Upper lobe of left lung (tissue), 6 donors: ENCODE measurements at places on chromosomes 12 and 14.

DNA sequence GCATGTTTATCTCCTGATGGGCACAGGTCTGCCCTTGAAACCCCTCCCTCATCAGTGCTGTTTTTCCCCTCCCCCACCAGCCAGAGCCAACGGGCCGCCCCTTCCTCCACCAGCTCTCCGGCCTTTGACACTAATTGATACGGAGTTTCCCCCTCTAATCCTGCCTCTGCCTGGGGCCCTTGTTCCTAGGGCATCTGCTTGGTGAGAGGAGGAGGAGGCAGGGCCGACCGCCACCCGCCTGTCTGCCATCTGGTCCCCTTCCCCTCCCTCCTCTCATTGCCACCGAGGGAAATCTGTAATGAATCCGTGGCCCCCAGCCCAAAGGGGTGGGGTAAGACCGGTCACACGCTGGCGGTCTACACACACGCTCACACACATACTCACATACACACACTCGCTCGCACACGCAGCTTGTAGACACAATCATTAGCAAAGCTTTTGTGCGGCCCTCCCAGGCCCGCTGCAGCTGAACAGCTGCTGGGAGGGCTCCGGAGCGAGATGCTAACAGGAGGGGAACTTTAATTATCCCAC lies 27.4 kb downstream of the SRRM4 start:
- DNase-seq, result peak; percentile 32
- no peaks in the 10 kb centered on the region for H3K36me3 ChIP-seq
- H3K27ac ChIP-seq, result no peak overlapping the region
- H3K27me3 ChIP-seq, result no peaks in the 10 kb centered on the region
- H3K4me1 ChIP-seq, result no peaks in the 10 kb centered on the region

- no peaks in the 10 kb centered on the region for H3K27me3 ChIP-seq
- no peaks in the 10 kb centered on the region for H3K36me3 ChIP-seq
- no peak for DNase-seq
- H3K4me1 ChIP-seq, result no peaks in the 10 kb centered on the region
These were observed 12.1 kb downstream of the ASB2 start for GRCh38 chr14:93964281-93964680.

- H3K4me1 ChIP-seq, result peaks cover 14% of the 10 kb centered on the region
- H3K36me3 ChIP-seq, result no peaks in the 10 kb centered on the region
- H3K4me3 ChIP-seq, result no peak overlapping the region
- no peak for DNase-seq
- no peaks in the 10 kb centered on the region for H3K27me3 ChIP-seq
- H3K27ac ChIP-seq, result no peak overlapping the region
These were observed 29.9 kb upstream of the YBX3 start for GRCh38 chr12:10753059-10753458.

DNA sequence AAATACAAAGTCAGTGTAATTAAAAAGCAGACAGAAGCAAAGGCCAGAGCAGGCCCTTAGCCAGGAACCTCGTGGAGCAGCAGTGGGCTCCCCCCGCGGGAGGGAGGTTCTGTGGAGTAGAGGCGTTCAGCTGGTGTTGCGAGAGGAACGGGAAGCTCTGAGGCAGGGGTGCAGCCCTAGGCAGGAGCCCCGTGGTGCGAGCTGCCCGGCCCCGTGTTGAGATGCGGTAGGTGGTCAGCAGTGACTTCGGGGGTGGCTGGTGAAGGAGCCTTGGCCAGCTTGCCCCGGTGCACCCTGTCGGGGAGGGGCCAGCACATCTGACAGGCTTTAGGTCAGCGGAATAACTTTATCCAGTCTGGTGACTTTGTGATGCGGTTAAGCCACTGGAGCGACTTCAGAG lies 46.2 kb downstream of the SFSWAP start:
- peaks cover 65% of the 10 kb centered on the region for H3K36me3 ChIP-seq
- H3K4me3 ChIP-seq, result no peak overlapping the region
- peak; percentile 63 for DNase-seq
- no peak overlapping the region for H3K27ac ChIP-seq
- H3K27me3 ChIP-seq, result no peaks in the 10 kb centered on the region
- H3K4me1 ChIP-seq, result no peaks in the 10 kb centered on the region

GRCh38 chr12:89454080-89454848 lies 70.3 kb downstream of the GALNT4 start:
- no peaks in the 10 kb centered on the region for H3K36me3 ChIP-seq
- H3K27me3 ChIP-seq, result no peaks in the 10 kb centered on the region
- H3K4me3 ChIP-seq, result no peak overlapping the region
- peak overlapping the region; percentile 79 for H3K27ac ChIP-seq
- H3K4me1 ChIP-seq, result peaks cover 44% of the 10 kb centered on the region

DNA sequence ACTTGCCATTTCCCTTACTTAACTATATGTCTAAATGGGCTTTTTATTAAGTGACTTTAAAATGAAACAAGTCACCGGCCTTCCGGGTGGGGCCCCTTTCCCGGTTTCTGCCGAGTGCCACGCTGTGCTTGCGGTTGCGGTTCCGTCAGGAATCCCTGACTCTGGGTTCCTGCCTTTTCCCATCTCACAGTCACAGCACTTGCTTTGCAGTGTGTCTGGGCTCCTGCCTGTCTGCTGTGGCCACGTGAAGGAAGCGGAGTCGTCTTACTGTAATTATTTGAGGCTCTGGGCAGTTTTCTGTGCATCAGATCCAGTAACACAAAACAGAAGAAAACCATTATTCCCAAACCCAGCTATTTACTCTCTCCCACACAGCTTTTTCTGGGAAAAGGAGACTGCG lies 44.0 kb upstream of the FRMD6 start:
- H3K27ac ChIP-seq, result no peak overlapping the region
- no peaks in the 10 kb centered on the region for H3K36me3 ChIP-seq
- no peaks in the 10 kb centered on the region for H3K27me3 ChIP-seq
- no peak overlapping the region for H3K4me3 ChIP-seq
- DNase-seq, result peak; percentile 33

GRCh38 chr12:12445882-12446181 lies 89.0 kb downstream of the BORCS5 start:
- no peaks in the 10 kb centered on the region for H3K36me3 ChIP-seq
- peaks cover 39% of the 10 kb centered on the region for H3K4me1 ChIP-seq
- H3K4me3 ChIP-seq, result no peak overlapping the region
- no peak overlapping the region for H3K27ac ChIP-seq

GRCh38 chr14:44154446-44154845 lies 352.6 kb downstream of the FSCB start:
- no peak for DNase-seq
- H3K36me3 ChIP-seq, result no peaks in the 10 kb centered on the region
- H3K27me3 ChIP-seq, result no peaks in the 10 kb centered on the region
- H3K4me3 ChIP-seq, result no peak overlapping the region
- no peak overlapping the region for H3K27ac ChIP-seq

GRCh38 chr12:18439541-18439940 lies 178.2 kb downstream of the PIK3C2G start:
- H3K36me3 ChIP-seq, result no peaks in the 10 kb centered on the region
- no peak overlapping the region for H3K27ac ChIP-seq
- H3K27me3 ChIP-seq, result no peaks in the 10 kb centered on the region
- no peak for DNase-seq
- no peaks in the 10 kb centered on the region for H3K4me1 ChIP-seq

- no peaks in the 10 kb centered on the region for H3K4me1 ChIP-seq
- no peak overlapping the region for H3K27ac ChIP-seq
- H3K27me3 ChIP-seq, result no peaks in the 10 kb centered on the region
These were observed 51.4 kb downstream of the WASHC3 start for GRCh38 chr12:102010265-102010994.

DNA sequence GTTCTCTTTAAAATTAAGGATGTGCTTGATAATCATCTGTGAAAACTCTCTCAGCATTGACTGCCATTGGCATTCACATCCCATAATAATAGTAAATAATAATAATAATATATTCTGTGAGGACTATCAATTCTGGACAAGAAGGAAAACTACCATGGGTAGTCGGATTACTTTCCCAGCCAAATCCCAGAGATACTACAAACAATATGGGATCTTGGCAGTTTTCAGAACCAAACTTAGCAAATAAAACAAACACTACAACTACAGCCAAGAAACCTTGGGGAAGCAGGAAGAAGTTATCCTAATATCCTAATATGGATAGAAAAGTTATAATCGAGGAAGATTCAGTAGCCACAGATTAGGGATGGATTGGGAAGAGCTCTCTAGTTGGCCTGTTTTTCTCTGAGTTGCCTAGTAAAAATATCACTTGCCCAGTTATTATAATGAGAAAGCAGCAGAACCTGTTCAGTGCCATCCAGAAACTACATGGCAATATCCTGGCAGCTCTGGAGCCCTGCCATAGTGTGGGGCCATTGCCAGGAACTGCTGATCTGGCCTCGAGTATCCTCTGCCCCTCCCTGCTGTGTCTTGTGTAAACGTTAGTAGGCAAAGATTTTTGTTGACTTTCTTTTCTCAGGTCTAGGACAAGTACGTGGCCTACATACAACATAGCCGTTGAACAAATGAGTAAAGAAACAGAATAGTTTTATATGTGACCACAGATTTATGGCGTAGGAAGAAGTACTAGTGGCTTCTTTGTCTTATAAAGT lies 193.5 kb downstream of the SLC2A13 start:
- peak overlapping the region; percentile 2 for H3K27ac ChIP-seq
- no peak overlapping the region for H3K4me3 ChIP-seq
- H3K4me1 ChIP-seq, result peaks cover 4% of the 10 kb centered on the region
- peak; percentile 92 for DNase-seq

GRCh38 chr12:45244561-45245343 lies 28.9 kb downstream of the ANO6 start:
- H3K36me3 ChIP-seq, result no peaks in the 10 kb centered on the region
- H3K4me3 ChIP-seq, result no peak overlapping the region
- peak overlapping the region; percentile 73 for H3K27ac ChIP-seq
- no peaks in the 10 kb centered on the region for H3K27me3 ChIP-seq
- DNase-seq, result no peak
- peaks cover 11% of the 10 kb centered on the region for H3K4me1 ChIP-seq
